ENCODE measurements at places on chromosomes 1 and 21.
A peak's percentile ranks its signal among the peaks of the same experiment; 100 is the strongest.

DNA sequence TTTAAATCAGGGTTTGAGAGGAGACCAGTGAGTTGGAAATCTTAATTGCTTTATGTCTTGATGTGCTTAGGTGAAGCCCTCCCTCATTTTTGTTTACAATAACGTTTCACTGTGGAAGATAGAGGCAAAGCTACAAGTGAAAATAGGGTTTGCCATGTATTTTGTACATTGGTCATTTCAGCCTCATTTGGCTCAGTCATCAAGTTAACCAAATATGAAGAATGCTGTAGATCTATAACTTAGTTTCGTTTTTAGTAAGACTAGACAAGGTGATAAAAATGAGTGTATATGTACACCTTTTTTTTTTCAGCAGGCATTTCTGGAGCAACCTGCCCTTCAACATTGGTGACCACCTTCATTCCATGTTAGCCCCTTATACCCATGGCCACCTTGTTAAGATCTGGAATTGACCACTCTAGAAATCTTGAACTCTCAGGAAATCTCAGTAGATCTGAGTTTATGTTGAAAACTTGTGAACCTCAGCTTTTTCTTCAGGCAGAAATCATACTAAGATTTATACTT lies 2.9 kb downstream of the NFYC start:
- DNase-seq, result no peak

DNA sequence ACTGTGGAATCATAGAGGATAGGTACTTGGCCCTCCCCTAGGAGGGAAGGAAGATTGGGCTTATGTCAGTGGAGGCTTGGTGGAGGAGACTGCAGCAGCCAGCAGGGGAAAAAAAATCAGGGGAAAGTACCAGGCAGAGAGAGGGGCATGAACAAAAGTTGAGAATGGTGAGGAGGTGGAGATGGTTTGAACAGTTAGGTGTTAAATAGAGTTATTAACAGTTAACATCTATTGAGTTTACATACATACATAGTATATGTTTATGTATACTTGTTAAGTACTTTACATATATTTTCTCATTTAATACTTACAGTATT lies 136.5 kb upstream of the HNRNPU start:
- no peak for DNase-seq

DNA sequence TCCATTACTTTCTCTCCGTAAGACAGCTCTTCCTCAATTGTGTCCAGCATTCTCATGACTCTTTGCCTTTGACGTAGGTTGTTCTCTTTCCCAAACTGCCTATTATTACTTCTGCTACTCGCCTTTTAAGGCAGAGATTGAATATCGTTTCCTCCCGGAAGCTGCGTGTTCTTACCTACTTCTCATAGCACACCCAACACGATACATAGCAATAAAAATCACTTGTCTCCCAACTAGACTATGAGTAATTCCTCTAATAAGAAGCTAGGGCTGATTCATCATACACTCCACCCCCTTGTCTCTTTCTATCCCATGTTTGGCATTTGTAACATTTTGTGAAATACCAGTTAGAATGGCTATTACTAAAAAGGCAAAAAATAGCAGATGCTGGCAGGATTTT lies 55.8 kb upstream of the SGIP1 start:
- DNase-seq, result no peak

DNA sequence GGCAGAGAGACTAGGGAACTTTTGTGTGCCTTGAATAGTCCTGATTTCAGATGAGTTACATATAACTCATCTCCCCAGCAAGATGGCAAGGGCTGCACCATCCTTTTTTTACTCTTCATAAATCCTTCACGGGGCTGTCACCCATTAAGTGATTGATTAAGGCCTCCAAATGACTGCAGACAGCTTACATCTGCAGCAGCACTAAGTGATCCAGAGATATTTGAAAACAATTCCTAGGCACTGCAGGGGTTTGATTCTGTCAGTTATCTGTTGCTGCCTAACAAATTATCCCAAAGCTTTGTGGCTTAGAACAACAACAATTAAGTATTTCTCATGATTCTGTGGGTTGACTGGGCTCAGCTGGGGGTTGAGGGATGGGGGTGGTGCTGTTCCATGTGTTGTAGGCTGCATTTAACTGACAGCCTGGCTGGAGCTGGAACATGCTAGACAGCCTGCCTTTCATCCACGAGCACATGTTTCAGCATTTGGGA lies 19.3 kb downstream of the TEX38 start:
- DNase-seq, result no peak

DNA sequence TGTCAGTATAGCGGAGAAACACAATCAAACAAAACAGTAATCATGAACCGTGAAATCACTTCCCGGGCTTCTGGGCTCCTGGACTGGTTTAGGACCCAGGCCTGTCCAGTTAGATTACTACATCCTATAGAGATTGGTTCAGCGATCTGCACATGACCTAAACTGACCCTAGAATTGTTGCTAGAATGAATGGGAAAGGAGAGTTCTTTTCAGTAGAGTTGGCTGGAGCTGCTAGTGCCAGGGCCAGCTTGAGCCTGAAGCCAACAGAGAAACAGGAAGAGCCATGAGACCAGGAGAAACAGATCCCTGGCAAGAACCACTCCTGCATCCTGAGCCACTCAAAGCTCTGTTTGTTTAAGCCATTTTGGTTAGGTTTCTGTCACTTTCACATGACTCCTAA lies 474.3 kb upstream of the C1orf87 start:
- DNase-seq, result no peak

- no peak for DNase-seq
Measured at GRCh38 chr21:46250146-46250725, 21.7 kb upstream of the LSS start.

DNA sequence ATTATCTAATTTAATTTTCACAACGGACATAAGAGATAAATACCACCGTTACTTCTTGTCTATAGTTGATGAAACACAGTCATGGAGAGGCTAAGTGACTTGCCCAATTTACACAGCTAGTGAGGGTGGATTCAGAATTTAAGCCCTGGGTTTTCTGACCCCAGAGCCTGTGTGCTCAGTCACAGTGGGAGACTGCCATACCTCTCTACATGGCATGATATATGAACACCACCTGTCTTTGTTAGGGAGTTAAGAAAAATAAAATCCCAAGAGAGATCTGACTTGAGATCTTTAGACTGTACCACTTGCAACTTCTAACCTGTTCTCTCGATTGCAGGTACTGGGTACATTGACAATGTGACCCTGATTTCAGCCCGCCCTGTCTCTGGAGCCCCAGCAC lies 40.3 kb downstream of the LAMC2 start:
- DNase-seq, result no peak

GRCh38 chr1:107379826-107380225 lies 239.0 kb downstream of the NTNG1 start:
- no peak for DNase-seq

DNA sequence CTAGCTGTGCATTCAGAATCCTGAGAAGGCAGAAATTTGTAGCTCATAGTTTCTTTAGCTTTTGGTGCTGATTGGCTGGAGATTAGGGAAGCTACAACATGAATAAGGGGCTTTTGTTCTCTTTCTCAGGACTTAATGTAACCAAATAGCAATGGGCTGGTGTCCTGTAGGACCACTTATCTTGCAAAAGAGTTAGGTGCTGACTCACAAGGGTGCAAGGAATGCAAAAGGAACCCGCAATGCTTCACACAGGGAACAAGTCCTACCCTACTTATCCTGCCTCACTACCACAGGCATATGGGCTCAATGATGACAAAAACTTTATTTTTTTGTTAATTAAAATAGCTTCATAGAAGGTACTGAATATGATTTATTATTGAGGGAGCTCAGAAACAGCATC lies 541.5 kb downstream of the AMY1C start:
- DNase-seq, result no peak

DNA sequence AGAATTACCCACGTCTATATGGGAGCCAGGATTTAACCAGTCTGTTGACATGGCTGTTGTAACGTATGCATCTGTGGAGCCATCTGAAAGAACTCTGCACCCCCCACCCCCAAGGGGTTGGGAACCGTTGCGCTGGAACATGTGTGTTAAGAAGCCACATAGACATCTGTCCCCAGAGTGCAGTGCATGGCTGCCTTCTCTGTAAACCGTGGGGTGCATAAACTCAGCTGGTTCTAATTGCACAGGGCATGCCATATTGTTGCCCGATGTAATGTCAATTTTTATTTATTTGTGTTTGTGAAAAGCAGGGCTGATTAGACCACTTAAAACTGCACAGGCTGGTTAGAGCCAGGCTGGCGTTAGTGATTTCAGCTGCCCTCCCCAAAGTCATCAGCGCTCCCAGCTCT lies 70.1 kb upstream of the ROR1 start:
- no peak for DNase-seq

DNA sequence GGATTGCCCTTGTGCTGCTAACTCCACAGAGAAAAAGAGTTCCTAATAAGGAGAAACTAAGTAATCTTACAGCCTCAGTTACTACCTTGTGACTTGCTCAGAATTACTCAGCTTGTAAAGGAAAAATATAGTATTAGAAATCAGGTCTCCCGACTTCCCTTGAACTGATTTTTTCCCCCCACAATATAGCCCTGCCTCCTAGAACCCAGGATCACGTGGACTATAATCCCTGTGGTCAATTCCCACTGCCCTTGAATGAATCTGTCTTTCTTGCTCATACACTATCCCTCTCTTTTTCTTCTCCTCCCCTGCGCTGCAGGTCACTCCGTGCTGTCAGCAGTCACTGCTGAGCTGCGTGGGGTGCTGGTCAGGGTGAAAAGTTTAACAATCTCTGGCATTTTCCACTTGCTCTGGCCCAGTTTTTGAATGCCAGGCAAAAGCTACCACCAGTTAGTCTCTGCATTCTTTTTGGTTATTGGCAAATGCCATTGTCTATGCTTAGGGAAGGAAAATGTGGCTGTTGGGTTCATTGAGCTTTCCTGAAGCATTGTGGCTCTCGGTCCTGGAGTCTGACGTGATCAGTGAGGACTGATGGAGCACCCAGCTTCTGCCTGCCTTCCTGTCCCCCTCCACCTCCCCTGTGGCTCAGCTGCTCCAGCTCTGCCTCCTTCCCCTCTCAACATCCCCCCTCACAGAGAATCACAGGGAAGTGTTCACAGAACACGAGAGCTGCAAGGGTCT lies 1.9 kb upstream of the MYOC start:
- DNase-seq, result no peak

DNA sequence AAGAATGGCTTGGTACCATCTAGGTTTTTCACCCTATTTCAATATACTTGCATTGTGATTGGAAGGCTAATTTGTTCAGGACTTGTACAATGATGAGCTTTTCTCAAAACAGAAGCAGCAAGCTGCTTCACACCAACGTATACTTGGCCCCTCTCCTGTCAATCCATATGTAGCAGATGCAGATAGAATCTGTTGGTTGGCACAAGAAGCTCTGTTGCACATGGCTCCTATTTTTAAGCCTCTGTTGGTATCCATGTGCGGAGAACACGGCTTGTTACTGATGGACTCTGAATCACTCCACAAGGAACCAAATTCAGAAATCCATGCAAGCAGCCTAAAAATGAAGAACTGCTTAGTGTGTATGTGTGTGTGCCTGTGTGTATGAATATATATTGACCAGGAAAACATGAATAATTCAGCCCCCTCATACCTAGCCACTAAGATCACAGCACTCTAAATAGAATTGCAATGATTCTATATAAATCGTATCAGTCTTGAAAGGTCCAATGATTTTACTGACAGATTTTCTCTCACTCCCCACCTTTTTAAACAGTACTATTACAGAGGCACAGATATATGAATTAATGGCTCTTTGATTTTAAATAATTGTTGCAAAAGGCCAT lies 258.4 kb upstream of the DPYD start:
- DNase-seq, result no peak

- no peak for DNase-seq
Measured at GRCh38 chr1:78054559-78054958, 8.8 kb downstream of the GIPC2 start.

DNA sequence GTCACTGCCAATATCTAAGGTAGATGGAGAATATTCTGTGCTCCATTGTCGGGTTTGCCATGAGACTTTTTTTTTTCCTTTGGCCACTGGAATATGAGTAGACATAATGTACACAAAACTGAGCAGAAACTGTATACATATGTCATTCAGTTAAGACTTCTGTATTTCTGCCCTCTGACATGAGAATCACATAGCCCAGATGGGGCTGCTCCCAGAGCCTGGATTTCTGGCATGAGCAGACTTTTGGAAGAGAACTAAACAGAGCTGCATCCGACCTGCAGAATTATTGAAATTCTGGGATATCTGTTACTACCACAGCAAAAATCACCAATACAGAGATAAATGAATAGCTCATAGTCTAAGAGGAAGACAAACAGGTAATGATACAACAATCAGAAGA lies 62.3 kb downstream of the DAB1 start:
- no peak for DNase-seq

GRCh38 chr1:152047730-152048415 lies 11.1 kb upstream of the S100A11 start:
- peak; percentile 68 for DNase-seq

GRCh38 chr21:40143822-40144525 lies 276.7 kb downstream of the PCP4 start:
- DNase-seq, result peak; percentile 7

- no peak for DNase-seq
Measured at GRCh38 chr1:41626146-41626545, 141.7 kb upstream of the EDN2 start.

DNA sequence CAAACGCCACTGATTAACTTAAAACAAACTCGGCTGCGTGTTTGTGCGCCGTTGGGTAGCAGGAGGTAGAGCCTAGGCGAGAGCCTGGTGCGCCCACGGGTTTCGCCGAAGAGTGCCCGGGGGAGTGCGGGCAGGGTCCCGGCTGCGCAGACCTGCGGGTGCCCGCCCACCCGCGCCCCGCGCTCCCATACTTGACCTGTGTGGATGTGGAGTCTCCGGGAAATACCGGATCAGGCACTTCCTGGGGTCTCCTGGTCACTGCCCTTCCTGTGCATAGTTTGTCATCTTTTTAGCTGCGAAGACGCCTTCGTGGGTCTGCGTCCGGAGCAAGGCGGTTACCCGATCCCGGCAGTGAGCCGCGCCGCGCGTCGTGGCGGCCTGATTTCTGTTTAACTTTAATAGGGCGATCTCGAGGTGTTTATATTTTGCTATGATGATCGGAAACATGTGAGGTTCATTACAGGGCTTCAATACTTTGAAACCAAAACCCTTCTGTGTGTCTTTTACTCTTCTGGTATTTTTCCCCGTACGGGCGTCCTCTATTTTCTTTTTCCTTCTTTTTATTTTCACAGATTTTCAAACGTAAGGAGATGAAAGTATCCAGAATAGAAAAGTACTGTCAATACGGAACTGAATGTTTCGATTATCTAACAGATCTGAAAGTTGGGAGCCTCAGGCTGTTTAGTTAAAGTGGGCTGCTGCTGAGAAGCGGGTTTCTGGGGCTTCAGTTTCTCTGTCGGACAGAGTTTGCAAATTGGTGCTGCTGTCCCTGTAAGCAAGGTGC lies 15.2 kb downstream of the NR5A2 start:
- DNase-seq, result no peak

DNA sequence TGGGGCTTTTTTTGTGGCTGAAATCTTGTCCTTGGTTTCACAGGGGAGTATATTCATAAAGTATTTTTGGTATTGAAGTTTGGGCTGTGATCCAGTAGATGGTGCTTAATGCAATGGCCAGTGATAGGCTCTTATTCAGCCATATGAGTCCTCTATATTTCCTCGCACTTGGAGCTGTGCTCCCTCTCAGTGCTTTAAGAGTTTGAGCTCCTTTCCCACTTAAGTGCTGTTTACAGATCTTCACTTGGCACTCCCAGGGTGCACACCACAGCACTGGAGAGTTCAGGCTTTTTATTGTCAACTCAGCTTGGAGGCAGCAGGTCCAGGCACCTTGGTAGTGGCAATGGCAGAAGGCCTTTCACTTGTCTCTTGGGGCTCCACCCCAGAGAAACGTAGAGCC lies 54.9 kb downstream of the DRAM2 start:
- DNase-seq, result no peak
